ENCODE measurements at places on chromosomes 4 and X. TPM values are rescaled to one million over a fixed set of nuclear protein-coding genes. Genes with fewer than 3 reads are reported as not detected.

DNA sequence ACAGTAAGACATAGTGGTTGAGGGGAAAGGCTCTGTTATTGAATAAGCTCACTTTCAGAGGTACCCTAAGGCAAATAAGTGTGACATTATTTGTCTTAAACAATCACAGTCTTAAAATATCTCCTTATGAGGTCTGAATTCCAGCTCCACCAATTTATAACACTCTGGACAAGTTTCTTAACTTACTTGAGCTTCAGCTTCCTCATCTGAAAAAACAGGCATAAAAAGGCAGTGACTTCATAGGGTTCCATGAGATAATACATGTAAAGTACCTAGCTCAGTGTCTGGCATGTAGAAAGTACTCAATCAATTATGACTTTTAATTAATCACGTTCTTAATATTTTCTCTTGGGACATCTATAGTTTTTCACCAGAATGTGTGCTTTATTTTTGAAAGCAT lies 202.5 kb downstream of the RASL11B start:
- no peaks in the 10 kb centered on the region for H3K27me3 ChIP-seq
- no peak overlapping the region for H3K4me3 ChIP-seq
- no peak for DNase-seq
- no peak overlapping the region for H3K27ac ChIP-seq

HPRT1 gene
- 26.6 TPM for total RNA-seq

PITX2 gene
- total RNA-seq = 0.77 TPM

DNA sequence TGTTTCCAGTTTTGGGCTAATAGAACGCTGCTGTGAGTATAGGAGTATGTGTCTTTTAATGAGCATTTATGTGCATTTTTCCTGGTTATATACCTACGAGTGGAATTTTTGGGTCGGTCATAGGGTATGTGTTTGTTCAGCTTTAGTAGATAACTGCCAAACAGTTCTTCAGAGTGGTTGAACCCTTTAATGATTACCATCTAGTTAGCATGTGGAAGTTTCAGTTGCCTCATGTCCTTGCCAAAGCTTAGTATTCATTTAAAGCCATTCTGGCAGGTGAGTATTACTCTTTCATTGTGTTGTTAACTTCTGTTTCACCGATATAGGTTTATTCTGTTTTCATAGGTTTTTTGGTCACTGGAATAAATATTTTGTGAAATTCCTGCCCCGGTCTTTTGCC lies 229.1 kb downstream of the ARHGAP10 start:
- DNase-seq = no peak
- no peaks in the 10 kb centered on the region for H3K36me3 ChIP-seq

DNA sequence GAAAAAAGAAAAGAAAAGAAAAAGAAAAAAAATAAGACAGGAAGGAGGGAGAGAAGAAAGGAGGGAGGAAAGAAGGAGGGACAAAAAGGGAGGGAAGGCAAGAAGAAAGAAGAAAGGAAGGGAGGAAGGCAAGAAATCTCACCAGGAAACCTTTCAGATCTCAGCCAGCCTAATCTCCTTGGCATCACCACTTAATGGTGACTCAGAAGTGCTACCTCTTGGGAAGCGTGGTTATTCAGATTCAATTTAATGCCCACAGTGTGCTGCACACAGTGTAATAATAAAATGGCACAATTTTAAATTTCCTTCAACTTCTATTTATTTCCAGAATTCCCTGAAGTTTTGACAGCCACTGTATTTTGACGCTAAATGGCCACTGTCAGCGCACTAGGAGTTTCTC lies 50.3 kb downstream of the DKK2 start:
- H3K27me3 ChIP-seq = no peaks in the 10 kb centered on the region
- no peak overlapping the region for H3K4me3 ChIP-seq
- DNase-seq = no peak
- H3K36me3 ChIP-seq = no peaks in the 10 kb centered on the region
- no peak overlapping the region for H3K27ac ChIP-seq

IQSEC2 gene
- total RNA-seq = 1.7 TPM

DNA sequence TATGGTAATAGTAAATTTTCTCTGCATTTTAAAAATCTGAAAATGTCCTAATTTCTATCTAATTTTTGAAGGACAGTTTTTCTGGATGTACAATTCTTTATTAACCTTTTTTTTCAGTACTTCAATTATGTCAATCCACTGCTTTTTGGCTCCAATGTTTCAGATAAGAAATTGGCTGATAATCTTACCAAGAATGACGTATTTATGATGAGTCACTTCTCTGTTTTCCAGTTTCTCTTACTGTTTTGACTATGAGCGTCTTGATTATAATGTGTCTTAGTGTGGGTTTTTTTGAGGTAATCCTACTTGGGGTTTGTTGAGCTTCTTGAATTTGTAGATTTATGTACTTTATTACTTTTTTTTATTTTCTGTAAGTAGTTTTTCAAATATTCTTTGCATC lies 47.2 kb downstream of the UGT2B11 start:
- H3K4me3 ChIP-seq = no peak overlapping the region
- no peak for DNase-seq
- H3K27me3 ChIP-seq = no peaks in the 10 kb centered on the region
- peaks cover 6% of the 10 kb centered on the region for H3K36me3 ChIP-seq
- no peak overlapping the region for H3K27ac ChIP-seq

FGF13 gene
- 81.1 TPM for total RNA-seq

GDPD2 gene
- total RNA-seq = 6.0 TPM

AKAP14 gene
- not detected for total RNA-seq

GRCh38 chr4:27861381-27861787 lies 1000.7 kb downstream of the STIM2 start:
- DNase-seq = peak; percentile 12
- no peaks in the 10 kb centered on the region for H3K36me3 ChIP-seq
- no peak overlapping the region for H3K27ac ChIP-seq
- no peaks in the 10 kb centered on the region for H3K4me1 ChIP-seq
- H3K4me3 ChIP-seq = no peak overlapping the region

- no peak overlapping the region for H3K4me3 ChIP-seq
- DNase-seq = no peak
- H3K36me3 ChIP-seq = peaks cover 3% of the 10 kb centered on the region
- H3K27ac ChIP-seq = no peak overlapping the region
Observed at GRCh38 chr4:71907782-71908181, 123.9 kb upstream of the GC start.

GRCh38 chr4:8182858-8183725 lies 16.0 kb upstream of the SH3TC1 start:
- H3K4me1 ChIP-seq = no peaks in the 10 kb centered on the region
- no peaks in the 10 kb centered on the region for H3K27me3 ChIP-seq
- H3K36me3 ChIP-seq = no peaks in the 10 kb centered on the region
- H3K27ac ChIP-seq = no peak overlapping the region
- no peak overlapping the region for H3K4me3 ChIP-seq
- no peak for DNase-seq

GRCh38 chrX:85084770-85085393 lies 81.2 kb downstream of the APOOL start:
- H3K27me3 ChIP-seq = no peaks in the 10 kb centered on the region
- DNase-seq = peak; percentile 11
- peaks cover 24% of the 10 kb centered on the region for H3K36me3 ChIP-seq
- no peak overlapping the region for H3K27ac ChIP-seq

- peaks cover 48% of the 10 kb centered on the region for H3K36me3 ChIP-seq
- no peak for DNase-seq
- H3K27me3 ChIP-seq = no peaks in the 10 kb centered on the region
- H3K4me3 ChIP-seq = no peak overlapping the region
- no peaks in the 10 kb centered on the region for H3K4me1 ChIP-seq
- H3K27ac ChIP-seq = no peak overlapping the region
Observed at GRCh38 chr4:122873146-122873545, 46.5 kb downstream of the FGF2 start.

TLR8 gene
- total RNA-seq = not detected

- H3K4me1 ChIP-seq = peaks cover 23% of the 10 kb centered on the region
- no peak overlapping the region for H3K4me3 ChIP-seq
- peaks cover 13% of the 10 kb centered on the region for H3K36me3 ChIP-seq
- H3K27ac ChIP-seq = no peak overlapping the region
- H3K27me3 ChIP-seq = no peaks in the 10 kb centered on the region
- DNase-seq = no peak
Observed at GRCh38 chr4:183304067-183304466, 16.0 kb downstream of the CLDN22 start.

GRCh38 chr4:169098054-169098497 lies 88.0 kb upstream of the CBR4 start:
- peaks cover 27% of the 10 kb centered on the region for H3K36me3 ChIP-seq
- DNase-seq = no peak
- no peaks in the 10 kb centered on the region for H3K27me3 ChIP-seq

DNA sequence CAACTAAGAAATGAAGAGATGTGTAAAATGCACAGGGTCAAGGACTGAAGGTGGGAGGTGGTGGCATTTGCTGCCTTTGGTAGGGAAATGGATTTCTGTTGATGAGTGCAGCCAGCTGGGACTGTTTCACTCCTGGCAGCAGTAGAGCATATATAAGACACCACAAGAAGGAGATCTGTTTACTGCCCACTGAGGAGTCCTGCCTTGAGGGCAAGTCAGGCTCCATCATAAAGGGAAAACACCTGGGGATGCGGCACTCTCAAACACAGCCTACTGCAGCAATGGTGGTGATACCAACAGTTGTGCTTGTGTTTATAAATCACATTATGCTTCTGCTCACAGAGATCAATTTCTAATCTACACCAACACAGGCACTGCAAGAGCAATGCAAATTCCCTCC lies 222.1 kb downstream of the TACR3 start:
- no peak overlapping the region for H3K27ac ChIP-seq
- H3K36me3 ChIP-seq = no peaks in the 10 kb centered on the region
- no peaks in the 10 kb centered on the region for H3K27me3 ChIP-seq

- H3K36me3 ChIP-seq = no peaks in the 10 kb centered on the region
- no peak for DNase-seq
- H3K4me3 ChIP-seq = no peak overlapping the region
- peaks cover 12% of the 10 kb centered on the region for H3K27me3 ChIP-seq
Observed at GRCh38 chrX:148507418-148507817, 7.0 kb downstream of the AFF2 start.

TCEAL2 gene
- total RNA-seq = 4.4 TPM

DNA sequence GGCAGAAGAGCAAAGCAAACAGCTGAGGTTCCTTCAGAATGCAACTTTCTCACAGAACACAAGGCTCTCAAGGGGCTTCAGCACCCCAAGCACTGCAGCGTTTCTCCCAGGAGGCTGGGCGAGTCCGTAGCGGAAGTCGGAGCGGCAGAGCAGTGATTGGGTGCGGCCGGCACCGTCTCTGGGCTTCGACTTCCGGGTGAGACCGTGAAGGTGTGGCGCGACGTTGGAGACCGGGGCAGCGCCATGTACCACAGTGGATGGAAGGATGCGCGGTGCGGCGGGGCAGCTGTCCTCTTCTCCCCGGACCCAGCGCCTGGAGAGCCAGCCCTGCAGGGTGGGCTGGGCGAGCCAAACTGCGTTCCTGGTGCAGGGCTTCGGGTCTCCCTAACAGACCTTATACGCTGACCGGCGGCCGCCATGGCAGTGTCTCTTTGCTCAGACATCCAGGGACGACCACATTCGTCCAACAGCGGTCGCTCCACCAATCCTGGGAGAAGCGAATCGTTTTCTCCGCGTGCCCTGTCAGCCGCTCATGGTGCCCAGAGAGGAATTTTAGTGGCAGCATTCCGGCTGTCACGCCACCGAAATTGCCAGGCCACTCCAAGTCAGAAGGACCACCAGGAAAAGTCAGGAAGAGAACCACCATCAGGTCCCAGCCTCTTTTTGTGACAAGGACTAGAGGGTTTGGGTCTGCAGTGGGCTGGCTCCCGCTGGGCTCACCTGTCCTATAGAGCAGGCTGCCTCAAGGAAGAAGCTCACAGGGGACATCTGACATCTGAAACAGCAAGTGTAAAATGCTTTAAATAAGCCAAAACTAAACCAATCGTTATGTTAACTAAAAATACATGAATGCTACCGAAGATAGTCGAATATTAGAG lies 20.5 kb downstream of the TRIM61 start:
- peak overlapping the region; percentile 60 for H3K27ac ChIP-seq
- peak overlapping the region; percentile 93 for H3K4me3 ChIP-seq
- H3K36me3 ChIP-seq = peaks cover 14% of the 10 kb centered on the region
- peaks cover 28% of the 10 kb centered on the region for H3K4me1 ChIP-seq

- H3K4me3 ChIP-seq = no peak overlapping the region
- no peaks in the 10 kb centered on the region for H3K36me3 ChIP-seq
- no peak overlapping the region for H3K27ac ChIP-seq
Observed at GRCh38 chr4:14410516-14410915, 591.8 kb upstream of the CPEB2 start.

DNA sequence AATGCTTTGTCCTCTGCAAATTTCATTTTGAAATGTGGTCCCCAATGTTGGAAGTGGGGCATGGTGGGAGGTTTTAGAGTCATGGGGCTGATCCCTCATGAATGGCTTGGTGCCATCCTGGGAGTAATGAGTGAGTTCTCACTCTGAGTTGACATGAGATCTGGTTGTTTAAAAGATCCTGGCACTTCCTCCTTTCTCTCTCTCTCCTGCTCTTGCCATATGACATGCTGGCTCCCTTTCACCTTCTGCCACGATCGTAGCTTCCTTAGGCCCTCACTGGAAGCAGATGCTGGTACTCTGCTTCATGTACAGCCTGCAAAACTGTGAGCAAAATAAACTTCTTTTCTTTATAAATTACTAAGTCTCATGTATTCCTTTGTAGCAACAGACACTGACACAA lies 262.0 kb downstream of the IL15 start:
- H3K4me3 ChIP-seq = no peak overlapping the region
- no peaks in the 10 kb centered on the region for H3K27me3 ChIP-seq
- DNase-seq = no peak
- no peaks in the 10 kb centered on the region for H3K36me3 ChIP-seq

NRK gene
- total RNA-seq = 0.32 TPM
